Posterior cingulate gyrus (tissue), 11 donors: ENCODE measurements at places on chromosomes 1 and 21.
A peak's percentile ranks its signal among the peaks of the same experiment; 100 is the strongest.

GRCh38 chr1:173410794-173411236 lies 66.3 kb upstream of the PRDX6 start:
- DNase-seq, result no peak

DNA sequence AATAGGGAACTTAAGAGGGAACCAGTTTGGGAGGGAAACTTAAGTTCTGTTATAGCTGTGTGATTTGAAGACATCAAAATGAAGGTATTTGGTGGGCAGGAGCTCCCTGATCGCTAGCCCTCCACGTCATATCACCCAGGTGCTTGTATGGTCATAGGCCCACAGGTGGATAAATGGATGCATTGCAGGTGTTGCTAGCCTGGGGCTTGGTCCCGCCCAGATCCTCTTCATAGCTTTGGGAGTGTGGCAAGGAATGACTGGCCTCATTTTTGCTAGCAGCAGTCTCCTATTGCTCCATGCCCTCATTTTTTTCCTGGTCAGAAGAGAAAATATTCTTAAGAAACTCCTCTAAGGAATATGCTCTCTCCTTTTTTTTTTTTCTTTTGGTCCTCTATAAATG lies 11.3 kb downstream of the GNPAT start:
- no peak for DNase-seq

GRCh38 chr1:35539073-35539823 lies 18.0 kb downstream of the KIAA0319L start:
- no peak for DNase-seq

GRCh38 chr1:2050461-2050792 lies 216 bp downstream of the PRKCZ start:
- DNase-seq, result no peak

- DNase-seq, result no peak
Observed at GRCh38 chr1:87144316-87144895, 184.3 kb upstream of the LMO4 start.

GRCh38 chr1:156401681-156402081 lies 32.7 kb downstream of the RHBG start:
- no peak for DNase-seq

DNA sequence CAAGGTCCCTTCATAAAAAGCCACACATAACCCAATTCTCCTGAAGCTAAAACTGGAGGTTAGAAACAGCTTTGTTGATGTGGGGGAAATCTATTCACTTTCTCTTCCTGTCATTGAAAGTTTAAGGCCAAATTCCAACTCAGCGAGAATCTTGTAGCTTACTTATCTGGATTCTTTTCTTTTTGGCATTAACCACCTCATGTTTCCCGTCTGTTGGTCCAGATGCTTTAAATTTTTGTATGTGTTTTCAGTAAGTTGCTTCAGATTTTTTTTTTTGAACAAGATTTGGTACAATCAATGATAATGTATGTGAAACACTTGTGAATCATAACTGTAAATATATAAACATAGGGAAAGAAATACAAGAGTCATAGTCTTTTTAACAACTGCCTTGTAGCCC lies 33.7 kb upstream of the NEK7 start:
- no peak for DNase-seq

GRCh38 chr1:241396747-241397681 lies 40.0 kb upstream of the RGS7 start:
- no peak for DNase-seq

DNA sequence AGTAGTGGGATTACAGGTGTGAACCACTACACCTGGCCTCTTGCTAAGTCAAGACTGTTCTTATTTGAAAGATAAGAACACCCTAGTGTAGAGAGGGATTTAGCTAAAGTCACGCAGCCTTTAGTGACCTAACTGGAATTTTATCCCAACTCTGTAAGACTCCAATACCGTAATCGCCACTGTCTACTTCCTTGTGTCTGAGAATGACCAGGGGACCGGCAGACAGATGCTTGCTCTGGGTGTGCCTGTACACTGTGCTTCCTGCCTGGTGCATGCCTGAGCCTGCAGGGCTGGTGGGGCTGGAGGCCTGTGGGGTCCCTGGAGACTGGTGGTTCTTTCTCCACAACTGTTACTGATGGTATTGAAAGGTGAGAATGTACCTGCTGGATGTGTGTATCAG lies 15.3 kb downstream of the MFSD2A start:
- DNase-seq, result no peak

DNA sequence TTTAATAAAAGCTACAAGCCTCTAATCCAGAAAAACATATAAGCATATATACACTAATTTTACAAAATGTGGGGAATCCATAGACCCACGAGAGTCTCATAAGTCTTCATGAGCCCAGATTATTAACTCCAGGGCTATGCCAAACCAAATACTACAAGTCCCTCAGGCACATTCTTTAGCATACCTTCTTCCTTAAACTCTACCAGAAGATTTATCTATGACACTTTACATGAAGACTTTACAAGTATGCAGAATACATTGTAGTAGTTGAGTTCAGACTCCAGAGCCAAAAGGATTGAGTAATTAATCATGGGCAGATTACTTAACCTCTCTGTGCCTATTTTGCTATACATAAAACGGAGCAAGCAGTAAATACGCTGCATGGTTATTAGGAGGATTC lies 793.7 kb upstream of the ADGRL2 start:
- DNase-seq, result no peak

- peak; percentile 30 for DNase-seq
Observed at GRCh38 chr1:62131093-62131725, 63.4 kb upstream of the L1TD1 start.

- no peak for DNase-seq
Observed at GRCh38 chr1:98205291-98206017, 284.6 kb upstream of the DPYD start.

GRCh38 chr1:89781494-89782126 lies 39.2 kb upstream of the LRRC8D start:
- DNase-seq, result no peak

- DNase-seq, result peak; percentile 79
Observed at GRCh38 chr1:109161858-109162606, 48.1 kb downstream of the ELAPOR1 start.

DNA sequence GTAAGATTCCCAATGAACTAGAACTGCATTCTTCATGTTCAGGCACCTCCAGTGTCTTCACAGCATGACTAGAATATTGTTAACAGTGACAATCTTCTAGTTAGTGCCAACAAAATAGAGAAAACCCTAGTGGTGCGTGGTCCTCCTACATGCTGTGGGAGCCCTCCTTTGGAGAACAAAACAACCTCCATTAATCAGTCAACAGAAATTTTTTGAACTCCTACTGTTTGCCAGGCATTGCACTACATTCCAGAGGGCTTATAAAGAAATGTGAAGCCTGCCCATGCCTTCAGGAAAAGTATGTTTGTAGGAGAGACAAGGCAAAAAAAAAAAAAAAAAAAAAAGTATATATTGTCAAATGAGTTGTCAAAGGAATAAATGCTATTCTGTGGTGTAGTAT lies 252.7 kb downstream of the LRRC40 start:
- no peak for DNase-seq

GRCh38 chr1:112196008-112196588 lies 199.9 kb upstream of the CTTNBP2NL start:
- no peak for DNase-seq

DNA sequence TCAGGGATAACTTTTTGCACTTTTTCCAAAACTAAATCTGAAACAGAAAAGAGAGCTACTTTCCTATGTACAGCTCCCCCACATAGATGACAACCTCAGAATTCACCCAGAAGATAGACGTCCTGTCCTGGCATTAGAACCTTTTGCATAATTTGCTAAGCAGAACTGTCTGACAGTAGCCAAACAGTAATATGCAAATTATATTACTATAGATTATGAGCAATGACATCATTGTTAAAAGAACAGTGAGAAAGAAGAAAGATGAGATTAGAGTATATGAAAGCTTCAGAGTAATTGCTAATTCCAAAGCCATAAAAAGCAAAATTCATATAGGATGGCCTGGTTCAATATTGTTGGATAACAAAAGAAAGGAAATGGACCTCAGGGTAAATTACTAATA lies 43.7 kb downstream of the SLC44A5 start:
- no peak for DNase-seq
